GM19239 (cell line): ENCODE measurements at places on chromosomes 2 and 18.

- no peak for DNase-seq
Measured at GRCh38 chr2:33746208-33746800, 147.2 kb upstream of the FAM98A start.

- DNase-seq: no peak
Measured at GRCh38 chr2:237167038-237167437, 81.3 kb downstream of the COPS8 start.

DNA sequence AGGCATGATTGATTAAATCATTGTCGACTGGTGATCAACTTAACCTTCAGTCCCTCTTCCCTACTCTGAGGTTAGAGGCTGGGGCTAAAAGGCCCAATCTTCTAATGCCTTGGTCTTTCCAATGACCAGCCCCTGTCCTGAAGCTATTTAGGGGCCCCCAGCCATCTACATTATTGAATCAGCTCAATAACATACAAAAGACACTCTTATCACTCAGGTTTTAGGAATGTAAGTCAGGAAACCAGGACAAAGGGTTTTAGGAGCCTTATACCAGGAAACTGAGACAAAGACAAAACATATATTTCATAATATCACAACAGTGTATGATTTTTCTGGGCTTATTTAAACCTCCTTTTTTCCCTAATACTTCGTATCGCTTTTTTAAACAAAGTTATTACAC lies 198.6 kb downstream of the RNF152 start:
- DNase-seq: no peak

GRCh38 chr2:197575987-197576386 lies 60.1 kb downstream of the MOB4 start:
- DNase-seq: no peak

GRCh38 chr2:164706522-164706921 lies 85.2 kb upstream of the GRB14 start:
- no peak for DNase-seq

DNA sequence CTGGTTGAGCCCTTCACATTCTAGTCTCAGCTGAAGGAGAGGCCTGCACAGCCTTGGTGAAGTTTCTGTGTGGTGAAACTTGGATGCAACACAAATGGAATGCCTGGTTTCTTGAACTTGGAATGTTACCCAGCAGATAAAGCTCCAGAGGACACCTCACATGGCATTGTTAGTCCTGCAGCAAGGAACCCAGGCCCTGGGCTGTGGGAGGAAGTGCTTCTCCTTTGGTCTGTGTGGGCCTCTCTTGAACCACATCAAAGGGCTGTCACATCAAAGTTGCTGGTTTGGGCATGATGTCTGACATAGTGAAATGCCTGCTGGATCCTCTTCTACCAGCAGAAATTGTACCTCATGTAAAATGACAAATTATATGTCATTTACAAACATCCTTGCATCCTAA lies 198.5 kb downstream of the FHOD3 start:
- no peak for DNase-seq

DNA sequence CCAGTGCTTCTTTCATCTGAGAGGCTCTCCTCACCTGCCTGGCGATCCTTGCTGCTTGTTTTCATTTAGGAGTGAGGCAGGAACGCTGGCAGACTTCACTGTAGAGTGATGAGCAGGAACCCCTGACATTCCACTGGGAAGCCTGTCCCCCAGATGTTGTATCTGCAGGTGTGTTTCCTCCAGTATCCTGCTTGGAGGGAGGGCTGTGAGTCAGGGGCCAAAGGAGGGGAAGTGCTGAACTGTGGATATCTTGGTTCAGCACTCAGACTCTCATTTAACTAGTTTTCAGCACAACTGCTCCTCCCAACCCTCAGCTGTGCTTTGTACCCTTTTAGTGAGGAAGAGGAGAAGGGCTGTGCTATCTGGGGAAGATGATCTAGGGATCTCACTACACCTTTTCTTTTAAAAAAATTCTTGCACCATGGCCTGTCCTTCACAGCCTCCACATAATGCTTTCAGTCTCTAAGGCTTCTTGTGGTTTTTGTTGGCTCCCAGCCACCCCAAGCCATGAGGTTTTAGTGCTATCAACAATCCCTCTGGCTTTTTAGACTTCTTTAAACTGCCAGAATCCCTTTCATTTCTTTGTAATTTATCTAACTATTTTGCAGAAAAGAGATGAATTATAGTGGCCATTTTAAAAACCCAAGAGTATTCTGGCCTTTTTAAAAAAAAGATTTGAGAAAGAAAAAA lies 11.2 kb downstream of the ANKAR start:
- no peak for DNase-seq

- DNase-seq: peak; percentile 6
Measured at GRCh38 chr2:156538083-156538504, 101.9 kb downstream of the GPD2 start.

DNA sequence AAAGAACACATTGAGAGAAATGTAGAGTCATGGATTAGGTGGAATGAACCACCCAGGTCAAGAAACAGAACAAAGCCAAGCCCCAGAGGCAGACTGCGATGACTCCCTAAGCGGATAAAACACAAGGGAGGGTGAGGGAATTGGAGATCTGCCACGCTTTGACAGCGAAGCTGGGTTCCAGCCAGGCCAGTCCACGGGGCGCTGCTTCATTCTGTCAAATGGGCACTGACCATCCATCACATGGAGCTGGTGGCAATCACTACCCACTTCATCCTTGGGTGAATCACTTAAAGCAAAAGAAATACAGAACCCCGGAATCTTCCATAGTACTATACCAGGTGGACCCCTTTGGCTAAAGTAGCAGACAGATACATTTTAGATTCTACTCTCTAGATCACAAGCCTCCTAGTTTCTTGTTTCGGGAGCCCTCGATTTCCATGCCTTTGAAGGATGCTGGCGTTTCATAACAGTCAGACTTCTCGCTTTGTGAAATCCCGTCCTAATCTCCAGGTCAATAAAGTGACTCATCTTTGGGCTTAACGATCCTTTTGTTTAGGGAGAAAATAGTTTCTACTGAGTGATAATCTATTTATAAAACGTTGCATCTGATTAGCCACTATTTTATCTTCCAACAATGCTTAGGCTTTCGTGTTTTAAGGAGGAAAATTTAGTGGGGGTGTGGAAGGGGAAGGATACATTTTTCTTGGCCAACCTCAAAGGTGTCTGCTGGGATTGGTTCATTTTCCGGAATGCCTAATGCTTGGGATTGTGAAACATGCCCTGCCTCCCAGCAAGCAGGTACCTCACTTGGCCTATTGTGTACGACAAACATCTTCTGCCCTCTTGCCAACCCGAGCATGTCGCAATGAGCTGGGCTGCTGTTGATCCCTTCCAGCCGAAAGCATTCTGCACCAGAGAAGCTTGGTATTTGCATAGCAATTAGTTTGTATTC lies 44.1 kb upstream of the HDAC4 start:
- no peak for DNase-seq

- no peak for DNase-seq
Measured at GRCh38 chr2:1448009-1448408, 34.7 kb downstream of the TPO start.

DNA sequence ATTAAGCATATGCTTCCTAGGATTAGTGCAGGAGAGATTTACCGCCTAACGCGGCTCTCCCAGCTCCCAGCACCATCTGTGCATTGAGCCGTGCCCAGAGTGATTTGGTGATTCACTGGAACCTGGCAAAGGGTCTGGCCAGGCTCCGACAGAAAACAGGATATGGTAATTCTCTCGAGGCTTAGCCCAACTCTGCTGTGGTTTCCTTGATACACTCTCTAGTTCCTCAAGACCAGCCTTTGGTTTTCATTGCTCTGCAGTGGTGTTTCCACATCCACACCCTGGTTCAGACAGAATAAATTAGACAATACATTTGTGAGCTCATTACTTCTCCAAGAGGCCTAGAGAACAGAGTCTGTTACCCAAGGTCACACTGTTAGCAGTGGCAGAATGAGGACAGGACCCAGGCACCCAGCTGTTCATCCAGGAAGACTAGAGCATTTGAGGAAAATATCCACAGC lies 23.0 kb upstream of the SMAD2 start:
- DNase-seq: peak; percentile 31

DNA sequence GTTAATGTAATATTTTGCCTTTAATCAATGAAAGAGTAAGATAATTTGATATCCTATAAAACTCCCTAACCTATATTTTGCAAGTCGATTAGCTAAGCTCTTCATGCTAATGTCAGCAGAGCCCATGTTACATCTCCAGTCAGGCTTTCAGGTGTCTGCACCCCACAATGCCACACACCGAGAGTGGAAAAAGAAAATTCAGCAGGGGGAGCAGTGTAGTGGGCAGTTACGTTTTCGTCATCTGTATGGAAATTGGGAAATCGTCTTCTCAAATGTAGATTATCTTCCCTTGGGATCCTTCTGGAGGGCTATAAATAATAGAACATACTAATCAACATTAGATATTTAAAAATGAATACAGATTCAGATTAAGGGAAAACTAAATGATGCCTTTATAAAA lies 66.3 kb downstream of the BCL11A start:
- DNase-seq: no peak

GRCh38 chr2:74675090-74675489 lies 21.0 kb downstream of the SEMA4F start:
- no peak for DNase-seq

DNA sequence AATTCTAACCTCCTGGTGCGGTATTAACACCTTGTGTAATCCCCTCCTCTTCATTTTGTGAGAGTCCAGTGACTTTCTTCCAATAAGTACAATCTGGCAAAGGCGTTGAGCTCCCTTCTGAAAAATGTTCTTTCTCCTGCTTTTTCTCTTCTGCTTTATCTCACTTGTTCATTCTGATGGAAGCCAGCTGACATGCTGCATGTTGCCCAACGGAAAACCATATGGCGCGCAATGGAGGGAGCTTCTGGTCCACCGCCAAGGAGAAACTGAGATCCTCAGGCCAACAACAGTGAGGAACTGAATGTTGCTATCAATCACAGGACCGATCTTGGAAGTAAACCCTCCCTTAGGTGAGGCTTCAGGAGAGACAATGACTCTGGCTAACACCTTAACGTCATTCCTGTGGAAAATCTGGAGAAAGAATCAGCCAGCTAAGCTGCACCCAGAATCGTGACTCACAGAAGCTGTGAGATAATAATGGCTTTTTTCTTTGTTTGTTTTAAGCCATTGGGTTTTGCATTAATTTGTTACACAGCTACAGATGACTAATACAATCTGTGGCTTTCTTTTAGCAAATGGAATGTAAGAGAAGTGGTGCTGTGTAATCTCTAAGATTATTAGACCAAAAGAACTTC lies 1323.9 kb upstream of the DDX18 start:
- no peak for DNase-seq

DNA sequence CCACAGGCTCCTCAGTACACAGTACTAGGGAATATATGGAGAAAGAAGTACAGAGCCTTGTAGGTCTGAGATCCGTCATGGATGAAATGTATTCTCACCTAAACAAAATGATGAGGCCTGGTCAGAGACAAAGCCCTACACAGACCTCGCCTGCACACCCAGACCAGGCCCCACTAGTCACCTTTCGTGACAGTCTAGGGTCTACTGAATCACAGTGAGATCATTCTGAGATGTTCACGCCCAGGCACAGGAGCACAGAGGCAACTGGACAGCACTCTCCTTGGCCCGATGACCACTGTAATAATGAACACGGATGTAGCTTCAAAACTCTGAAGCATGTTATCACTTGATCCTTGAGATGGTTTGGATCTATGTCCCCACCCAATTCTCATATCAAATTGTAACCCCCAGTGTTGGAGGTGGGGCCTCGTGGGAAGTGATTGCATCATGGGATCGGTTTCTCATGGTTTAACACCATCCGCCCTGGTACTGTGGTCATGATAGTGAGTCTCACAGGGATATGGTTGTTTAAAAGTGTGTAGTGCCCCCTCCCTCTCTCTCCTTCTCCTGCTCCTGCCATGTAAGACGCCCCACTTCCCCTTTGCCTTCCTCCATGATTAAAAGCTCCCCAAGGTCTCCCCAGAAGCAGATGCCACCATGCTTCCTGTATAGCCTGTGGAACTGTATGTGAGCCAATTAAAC lies 15.1 kb downstream of the DOCK10 start:
- no peak for DNase-seq

- DNase-seq: no peak
Measured at GRCh38 chr18:30500240-30500945, 542.1 kb downstream of the DSC3 start.

DNA sequence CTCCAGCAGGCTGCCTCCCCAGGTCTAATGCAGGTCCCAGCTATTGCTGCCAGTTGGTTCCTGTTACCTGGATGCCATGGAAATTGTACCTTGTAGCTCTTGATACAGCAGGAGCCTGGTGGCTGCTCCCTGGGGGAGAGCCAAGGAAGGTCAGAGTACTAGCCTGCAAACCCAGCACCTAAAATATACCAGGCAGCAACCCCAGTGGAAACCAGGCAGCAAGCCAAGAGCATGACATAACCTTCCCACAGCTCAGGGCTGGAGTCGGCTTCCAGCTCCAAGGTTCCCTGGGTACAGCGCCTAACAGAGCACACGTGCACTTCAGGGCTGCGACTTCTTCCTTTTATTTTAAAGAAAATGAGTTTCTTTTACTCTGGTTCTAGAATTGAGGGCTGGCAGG lies 30.3 kb downstream of the TNP1 start:
- no peak for DNase-seq

GRCh38 chr2:227370791-227371312 lies 8.3 kb downstream of the TM4SF20 start:
- no peak for DNase-seq

- no peak for DNase-seq
Measured at GRCh38 chr2:126571403-126571802, 84.6 kb upstream of the GYPC start.

DNA sequence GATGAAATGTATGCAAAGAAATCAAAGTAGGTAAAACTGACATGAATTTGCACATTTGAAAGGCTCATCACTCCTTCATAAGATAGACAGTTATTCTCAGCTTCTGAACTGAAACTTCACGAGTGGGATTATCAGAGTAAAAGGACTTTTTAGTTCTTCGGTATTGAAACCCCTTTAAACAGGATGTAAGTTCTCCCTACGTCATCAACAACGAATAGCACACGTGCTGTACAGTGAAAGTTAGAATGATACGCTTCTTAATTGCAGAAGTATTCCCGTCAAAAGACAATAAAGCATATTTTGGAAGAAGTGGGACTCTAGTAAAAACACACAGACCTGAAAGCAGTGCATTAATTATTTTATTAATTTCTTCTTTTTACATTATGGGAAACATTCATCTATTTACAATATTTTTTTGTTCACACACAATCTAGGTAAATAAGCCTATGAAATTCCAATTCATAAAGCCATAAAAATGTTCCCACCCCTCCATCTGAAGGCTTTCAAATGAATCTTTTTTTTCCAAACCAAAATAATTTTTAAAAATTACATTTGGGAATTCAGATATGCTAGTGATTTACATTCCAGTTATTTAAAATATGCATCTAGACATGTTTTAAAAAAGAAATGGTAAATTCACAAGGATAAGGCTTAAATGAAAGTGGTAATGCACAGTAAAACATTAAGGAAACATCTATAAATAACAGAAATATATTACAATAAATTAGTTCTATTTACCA lies 45.9 kb downstream of the TGIF1 start:
- DNase-seq: no peak

- no peak for DNase-seq
Measured at GRCh38 chr18:48921305-48922225, 29.2 kb downstream of the SMAD7 start.

DNA sequence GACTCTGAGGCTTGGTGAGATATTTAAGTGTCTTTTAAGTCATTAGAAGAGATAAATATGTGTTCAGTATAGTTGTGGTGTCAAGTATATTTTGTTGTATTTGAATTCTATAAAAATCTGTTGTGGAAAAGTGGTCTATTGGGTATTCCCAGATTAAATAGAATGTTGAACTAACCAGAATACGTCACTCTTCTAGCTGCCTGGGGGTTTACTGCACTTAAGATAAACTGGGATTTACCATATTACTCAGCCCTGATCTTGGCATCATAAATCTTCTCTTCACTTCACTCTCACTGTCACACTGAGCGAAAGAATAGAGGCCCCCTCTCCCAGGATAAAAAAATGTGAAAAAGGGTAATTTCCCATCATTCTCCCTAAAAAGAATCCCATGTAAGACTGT lies 129.8 kb downstream of the BCL2 start:
- no peak for DNase-seq
